ENCODE measurements at places on chromosomes 7 and 10.
A peak's percentile ranks its signal among the peaks of the same experiment; 100 is the strongest.

DNA sequence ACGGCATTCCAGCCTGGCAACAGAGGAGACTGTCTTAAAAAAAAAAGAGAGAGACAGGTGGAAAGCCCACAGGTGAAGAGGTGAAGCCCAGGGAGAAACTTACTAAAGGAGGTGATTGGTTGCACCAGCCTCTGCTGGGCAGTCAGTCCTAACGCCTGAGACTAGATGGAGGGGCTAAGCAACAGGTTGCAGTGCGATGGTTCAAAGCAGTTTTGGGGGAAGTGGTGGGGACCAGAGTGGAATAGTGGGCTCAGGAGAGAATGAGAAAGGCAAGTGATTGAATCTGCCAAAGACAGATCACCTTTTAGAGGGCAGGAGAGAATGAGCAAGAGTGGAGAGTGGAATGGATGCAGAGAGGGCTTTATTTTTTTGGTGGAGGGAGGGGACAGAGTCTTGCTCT, 100.0 kb upstream of the KCTD7 start:
- DNase-seq = no peak

DNA sequence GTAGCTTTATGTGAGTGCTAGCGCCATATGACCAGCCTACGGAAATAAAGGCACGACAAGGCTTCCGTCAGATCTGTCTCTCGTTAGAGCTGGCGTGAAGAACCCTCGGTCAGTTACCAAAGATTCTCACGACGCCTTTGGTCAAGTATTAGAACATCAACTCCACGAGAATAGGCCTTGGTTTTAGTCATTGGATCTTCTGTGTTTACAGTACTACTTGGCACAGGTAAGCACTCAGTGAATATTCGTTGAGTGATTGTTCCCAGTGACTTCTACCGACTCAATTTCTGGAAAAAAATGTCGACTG, 316 bp downstream of the RBM48 start:
- no peak for DNase-seq

- peak; percentile 0 for DNase-seq
Measured at GRCh38 chr7:378551-379455, 88.8 kb downstream of the FOXL3 start.

GRCh38 chr10:71292624-71293445, 26.2 kb upstream of the SLC29A3 start:
- DNase-seq = no peak

DNA sequence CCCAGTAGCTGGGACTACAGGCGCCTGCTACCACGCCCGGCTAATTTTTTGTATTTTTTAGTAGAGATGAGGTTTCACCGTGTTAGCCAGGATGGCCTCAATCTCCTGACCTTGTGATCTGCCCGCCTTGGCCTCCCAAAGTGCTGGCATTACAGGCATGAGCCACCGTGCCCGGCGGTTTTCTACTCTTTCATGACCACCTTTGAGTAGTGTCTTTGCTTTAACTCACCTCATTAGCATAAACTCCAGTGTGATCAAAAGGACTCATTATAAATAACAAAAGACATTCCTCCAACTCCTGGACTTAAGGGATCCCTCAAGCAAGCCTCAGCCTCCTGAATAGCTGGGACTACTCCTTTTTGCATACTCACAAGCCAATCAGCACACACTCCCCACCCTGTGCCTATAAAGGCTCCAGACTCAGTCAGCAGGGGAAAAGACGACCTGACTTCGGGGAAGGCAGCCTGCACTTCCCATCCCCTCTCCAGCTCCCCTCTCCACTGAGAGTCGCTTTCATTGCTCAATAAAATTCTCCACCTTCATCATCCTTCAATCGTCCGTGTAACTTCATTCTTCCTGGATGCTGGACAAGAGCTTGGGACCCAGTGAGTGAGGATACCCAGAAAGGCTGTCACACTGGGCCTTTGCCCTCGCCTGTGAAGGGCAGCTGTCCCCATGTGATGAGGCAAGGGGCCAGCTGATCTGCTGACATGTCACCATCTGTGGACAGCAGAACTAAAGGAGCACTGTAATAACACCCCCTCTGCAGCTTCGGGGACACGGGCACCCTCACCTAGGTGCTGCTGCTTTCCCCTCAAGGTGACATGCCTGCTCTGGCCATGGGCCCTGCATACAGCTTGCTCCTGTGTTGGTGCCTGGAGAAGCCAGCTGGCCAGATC, 35.0 kb upstream of the EIF4H start:
- DNase-seq = no peak

GRCh38 chr10:60566096-60566495, 176.4 kb upstream of the ANK3 start:
- DNase-seq = no peak

- no peak for DNase-seq
Measured at GRCh38 chr7:8719102-8719501, 285.7 kb downstream of the NXPH1 start.

- DNase-seq = no peak
Measured at GRCh38 chr7:27551803-27552400, 110.8 kb downstream of the HIBADH start.

GRCh38 chr7:155570171-155570958, 24.0 kb upstream of the CNPY1 start:
- DNase-seq = no peak

GRCh38 chr10:7587168-7587864, 79.5 kb downstream of the ITIH5 start:
- DNase-seq = no peak

GRCh38 chr10:1698185-1698584, 39.1 kb downstream of the ADARB2 start:
- no peak for DNase-seq

Data from stimulated activated CD4-positive, alpha-beta T cell treated with anti-CD3 and anti-CD28 coated beads, Interleukin-4, amount 100 ng/mL, for 1 hour (primary cell).